ENCODE measurements at places on chromosomes 7 and 10. TPM values are rescaled to one million over a fixed set of nuclear protein-coding genes. Genes with fewer than 3 reads are reported as not detected.

- H3K4me3 ChIP-seq, result no peak overlapping the region
- no peaks in the 10 kb centered on the region for H3K4me1 ChIP-seq
- no peaks in the 10 kb centered on the region for H3K36me3 ChIP-seq
- H3K27ac ChIP-seq, result no peak overlapping the region
These were observed 1073.3 kb upstream of the PHF14 start for GRCh38 chr7:9900339-9900738.

DNA sequence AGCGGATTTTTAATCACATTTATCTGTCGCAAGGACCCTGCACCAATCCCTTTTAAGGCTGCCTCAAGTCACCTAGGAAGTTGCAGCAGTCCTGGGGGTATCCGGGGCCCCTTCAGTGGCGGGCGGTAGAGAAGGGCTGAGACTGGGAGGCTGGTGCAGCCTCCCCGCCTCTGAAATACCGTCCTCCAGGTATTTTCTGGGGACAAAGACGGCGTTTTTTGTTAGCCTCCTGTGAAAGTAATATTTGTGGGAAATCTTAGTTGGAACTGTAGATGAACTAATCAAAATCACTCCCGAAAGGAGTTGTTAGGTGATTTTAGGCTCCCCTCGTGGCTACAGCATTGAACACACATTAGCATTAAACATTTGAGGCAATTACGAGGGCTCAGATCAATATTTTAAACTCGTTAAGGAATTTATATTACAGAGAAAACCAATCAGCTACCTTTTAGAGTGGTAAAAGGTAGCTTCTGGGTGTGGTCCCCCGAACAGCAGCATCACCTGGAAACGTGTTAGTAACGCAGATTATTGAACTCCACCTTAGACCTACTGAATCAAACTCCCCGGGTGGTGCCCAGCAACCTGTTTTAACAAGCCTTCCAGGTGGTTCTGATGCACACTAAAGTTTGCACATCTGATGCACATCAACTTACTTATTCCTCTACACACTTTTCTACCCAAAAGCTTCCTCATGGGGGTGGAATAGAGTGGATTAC, 530 bp upstream of the ANXA7 start:
- peak; percentile 12 for DNase-seq
- peaks cover 5% of the 10 kb centered on the region for H3K27me3 ChIP-seq
- H3K27ac ChIP-seq, result peak overlapping the region; percentile 59
- H3K4me3 ChIP-seq, result peak overlapping the region; percentile 95
- peaks cover 48% of the 10 kb centered on the region for H3K4me1 ChIP-seq
- H3K36me3 ChIP-seq, result peaks cover 9% of the 10 kb centered on the region

PNLIPRP2 gene
- not detected for total RNA-seq

FEZF1 gene
- not detected for total RNA-seq

ZNF518A gene
- total RNA-seq, result 12.1 TPM

OR6B1 gene
- not detected for total RNA-seq

GARS1 gene
- 385 TPM for total RNA-seq

CAMK2B gene
- total RNA-seq, result 0.30 TPM

Measured in activated naive CD4-positive, alpha-beta T cell treated with anti-CD3 and anti-CD28 coated beads for 36 hours (primary cell).